ENCODE measurements at places on chromosomes 4 and X.

- DNase-seq, result no peak
Measured at GRCh38 chrX:46918434-46918833, 6.2 kb downstream of the JADE3 start.

- DNase-seq, result no peak
Measured at GRCh38 chrX:49848275-49848674, 19.2 kb downstream of the PAGE4 start.

GRCh38 chr4:165931741-165932140, 58.7 kb downstream of the TLL1 start:
- no peak for DNase-seq

DNA sequence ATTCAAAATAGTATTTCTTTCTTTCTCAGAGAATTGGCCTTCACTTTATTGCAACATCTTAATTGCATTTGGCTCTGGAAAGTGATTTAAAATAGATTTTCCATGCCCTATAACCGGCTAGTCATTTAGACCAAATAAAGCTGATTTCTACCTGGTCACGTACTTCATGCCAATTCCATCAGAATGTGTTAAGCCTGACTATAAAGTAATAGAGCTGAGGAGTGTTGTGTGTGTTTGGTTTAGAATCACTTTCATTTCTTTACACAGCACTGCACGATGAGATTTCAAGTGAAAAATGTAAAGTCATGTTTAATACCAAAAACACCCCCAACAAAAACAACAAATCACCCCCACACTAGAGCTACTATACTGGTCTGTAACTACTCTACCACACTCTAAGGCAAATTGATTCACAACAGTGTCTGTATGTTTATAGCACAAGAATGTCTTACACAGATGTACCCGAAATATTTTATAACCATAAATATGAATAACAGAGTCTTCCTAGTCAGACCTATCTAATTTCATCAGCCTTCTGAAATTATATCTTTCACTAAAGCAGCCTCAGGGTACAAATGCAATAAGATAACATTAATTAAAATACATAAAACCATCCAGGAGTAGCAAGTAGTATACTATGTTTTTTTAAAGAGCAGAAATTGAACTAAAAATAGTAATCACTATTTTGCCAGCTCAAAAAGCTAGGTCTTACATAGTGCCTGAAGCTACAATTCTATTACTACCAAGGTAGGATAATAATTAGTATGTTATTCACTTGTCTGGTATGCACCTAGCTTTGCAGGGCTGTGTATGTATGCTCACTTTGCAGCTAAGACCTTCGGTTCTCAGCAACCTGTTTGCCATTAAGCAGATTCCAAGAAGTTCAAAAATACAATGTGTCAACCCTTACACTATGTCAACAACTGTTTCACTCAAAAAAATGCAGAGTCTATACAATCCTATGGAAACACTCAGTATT, 28.4 kb downstream of the APBB2 start:
- no peak for DNase-seq

DNA sequence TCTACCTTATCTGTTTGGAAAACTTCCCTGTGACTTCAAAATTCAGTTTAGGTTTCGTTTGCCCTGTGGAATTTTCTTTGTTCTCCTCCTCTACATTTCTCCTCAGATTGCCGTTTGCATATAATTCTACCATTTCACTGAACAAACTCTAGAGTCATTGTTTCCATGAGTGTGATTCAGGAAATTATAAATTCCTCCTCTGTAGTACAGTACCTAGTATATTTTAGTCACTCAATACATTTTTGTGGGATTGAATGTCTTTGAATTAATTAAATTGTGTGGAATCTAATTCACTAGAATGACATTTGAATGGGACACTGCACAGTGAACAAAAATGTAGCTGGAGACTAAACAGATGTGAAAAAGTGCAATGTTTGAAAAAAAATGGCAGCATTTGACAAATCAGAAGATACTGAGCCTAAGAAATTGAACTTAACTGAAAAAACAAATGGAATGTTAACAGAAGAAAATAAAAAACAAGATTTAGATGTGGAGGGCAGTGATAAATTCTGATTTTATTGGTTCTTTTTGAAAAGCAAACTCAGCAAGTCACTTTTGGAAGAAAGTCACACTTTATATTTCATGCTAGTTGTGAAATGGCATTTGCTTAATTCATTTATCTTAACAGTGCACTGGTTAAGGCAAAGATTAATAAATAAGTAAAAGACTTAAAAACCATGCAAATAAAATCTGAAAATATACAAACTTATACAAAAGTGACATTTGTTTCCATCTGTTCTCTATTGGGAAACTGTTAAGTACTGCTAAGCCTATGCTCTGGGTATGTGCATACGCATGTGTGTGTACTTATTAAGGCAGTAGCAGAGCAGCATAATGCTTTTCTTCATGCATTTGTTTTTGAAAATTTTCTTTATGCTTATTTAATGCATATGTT, 512.3 kb downstream of the FAT4 start:
- no peak for DNase-seq

DNA sequence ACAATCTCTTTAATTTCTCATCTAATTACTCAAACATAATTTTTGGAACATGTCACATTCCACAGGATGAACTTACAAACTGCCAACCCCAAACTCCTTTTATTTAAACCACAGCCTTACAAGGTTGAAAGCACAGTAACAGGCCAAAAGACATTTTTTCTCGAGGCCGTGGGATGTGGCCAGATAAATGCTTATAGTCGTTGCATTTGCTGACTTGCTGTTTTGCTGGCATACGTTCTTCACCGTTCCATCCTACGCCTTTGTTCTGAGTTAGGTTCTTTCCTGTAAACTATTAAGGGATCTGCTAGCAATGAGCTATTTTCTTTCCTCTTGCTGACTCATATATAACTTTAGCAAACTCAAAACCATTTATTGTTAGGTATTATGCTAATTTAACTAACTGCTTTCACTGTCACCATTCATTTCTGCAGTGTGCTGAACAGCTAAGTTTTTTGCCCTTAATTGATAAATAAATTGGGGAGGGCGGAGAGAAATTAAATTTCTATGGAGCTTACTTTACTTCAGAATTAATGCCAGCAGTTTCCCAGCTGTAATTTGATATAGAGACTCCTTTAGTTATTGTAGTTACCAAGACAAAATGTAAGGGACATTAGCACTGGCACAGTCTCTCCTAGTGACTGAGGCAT, 135.1 kb upstream of the PACRGL start:
- no peak for DNase-seq

GRCh38 chr4:48636911-48637310, 143.2 kb downstream of the FRYL start:
- no peak for DNase-seq

DNA sequence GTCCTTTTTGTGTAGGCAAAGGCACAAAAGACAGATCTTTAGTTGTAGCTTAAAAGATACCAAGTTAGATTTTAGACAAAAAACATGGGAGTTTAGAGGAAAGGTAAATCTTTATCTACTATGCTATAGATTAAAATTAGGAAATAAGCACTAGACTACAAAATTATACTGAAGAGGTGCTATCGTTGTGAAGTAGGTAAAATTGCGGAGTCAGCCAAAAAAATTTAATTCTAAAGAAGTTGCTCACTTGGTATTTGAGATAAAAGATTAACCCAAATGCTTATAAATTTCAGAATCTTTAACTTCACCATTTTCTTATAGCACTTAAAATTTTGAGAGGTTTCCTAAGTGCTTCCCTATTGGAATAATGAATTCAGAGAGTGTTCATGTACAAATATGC, 604.1 kb downstream of the GRXCR1 start:
- DNase-seq, result no peak

- no peak for DNase-seq
Measured at GRCh38 chrX:12002876-12003275, 135.4 kb upstream of the FRMPD4 start.

DNA sequence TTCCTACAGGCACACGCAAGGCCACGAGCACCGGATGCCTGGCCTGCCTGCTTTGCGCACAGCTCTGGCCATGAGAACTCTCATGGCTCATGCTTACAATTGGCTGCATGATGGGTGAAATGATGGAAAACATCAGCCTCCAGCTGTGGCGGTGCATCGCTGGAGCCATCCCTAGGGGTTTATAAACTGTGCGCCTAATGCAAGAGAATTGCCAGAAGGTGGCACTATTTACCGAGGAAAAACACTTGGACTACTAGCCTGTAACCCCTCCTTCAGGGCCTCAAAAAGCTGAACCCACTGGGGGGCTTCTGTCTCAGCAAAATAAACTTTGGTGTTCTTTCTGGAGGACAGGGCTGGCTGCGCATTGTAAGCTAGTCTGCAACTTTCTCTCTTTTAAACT, 51.9 kb downstream of the PHKA2 start:
- DNase-seq, result no peak

- no peak for DNase-seq
Measured at GRCh38 chr4:175767150-175767549, 44.9 kb downstream of the GPM6A start.

DNA sequence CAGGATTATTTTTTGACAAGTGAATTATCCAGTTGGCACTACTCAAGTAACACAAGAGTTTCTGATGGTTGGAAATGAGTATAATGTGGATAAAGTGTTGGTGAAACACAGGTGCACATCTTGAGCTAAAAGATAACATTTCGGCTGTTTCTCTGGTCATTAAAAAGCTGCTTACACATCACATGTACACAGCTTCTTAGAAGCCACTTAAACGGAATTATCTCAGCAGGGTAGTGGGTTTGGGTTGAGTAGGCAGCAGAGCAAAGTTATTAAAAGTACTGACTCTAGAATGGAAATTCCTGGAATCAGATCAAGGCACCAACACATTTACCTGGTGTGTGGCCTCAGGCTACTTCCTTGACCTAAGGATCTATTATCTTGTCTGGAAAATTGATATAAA, 55.4 kb upstream of the RASSF6 start:
- DNase-seq, result no peak

- DNase-seq, result no peak
Measured at GRCh38 chrX:111100191-111100590, 4.2 kb downstream of the PAK3 start.

DNA sequence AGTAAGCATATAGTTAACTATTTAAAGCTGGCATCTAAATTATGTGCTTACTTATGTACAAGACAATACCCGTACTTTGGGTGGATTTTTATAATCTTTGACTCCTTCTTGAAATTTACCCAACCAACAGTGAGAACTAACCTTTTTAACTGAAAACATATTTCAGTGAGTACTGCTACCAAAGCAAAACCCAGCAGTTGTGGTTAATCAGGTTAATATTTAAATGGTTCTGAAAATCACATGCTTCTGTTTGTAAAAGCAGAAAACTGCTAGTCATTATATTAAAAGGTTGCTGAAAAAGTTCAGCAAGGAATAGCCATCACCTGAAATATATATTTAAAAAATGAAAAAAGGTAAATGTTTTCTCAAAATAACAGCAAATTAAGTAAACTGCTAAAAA, 20.0 kb downstream of the UBE2D3 start:
- no peak for DNase-seq

GRCh38 chrX:48893556-48894348, 3.8 kb downstream of the TIMM17B start:
- DNase-seq, result no peak

DNA sequence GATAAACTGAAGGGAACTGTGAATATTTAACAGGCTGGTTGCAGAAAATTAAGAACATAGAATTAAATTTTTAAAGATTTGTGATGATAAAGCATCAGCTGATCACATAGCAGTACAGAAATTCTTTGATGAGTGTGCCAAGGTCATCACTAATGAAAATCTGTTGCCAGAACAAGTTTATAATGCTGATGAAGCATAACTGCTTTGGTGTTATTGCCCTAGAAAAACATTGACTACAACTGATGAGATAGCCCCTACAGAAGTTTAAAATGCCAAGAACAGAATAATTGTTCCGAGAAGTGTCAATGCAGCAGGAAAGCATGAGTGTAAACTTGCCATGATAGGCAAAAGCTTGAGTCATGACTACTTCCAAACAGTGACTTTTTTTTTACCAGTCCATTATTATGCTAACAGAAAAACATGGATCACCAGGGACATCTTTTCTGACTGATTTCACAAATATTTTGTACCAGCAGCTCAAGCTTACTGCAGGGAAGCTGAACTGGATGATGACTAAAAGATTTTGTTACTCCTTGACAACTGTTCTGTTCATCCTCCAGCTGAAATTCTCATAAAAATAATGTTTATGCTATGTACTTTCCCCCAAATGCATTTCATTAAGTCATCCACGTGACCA, 1136.6 kb downstream of the FAT4 start:
- no peak for DNase-seq

DNA sequence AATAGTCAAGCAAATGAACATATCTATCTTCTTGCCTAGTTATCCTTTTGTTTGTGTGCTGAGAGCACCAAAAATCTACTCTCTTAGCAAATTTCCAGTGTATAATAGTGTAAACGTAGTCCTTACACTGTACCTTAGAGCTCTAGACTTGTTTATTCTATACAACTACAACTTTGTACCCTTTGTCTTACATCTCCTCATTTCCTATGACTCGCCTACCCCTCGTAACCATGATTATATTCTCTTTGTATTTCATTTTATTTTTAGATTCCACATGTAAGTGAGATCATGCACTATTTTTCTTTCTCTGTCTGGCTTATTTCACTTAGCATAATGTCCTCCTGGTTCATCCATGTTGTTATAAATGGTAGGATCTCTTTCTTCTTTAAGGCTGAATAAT, 37.6 kb downstream of the MAGEB5 start:
- DNase-seq, result no peak

- DNase-seq, result peak; percentile 71
Measured at GRCh38 chr4:153084980-153085630, 119.1 kb upstream of the TRIM2 start.

DNA sequence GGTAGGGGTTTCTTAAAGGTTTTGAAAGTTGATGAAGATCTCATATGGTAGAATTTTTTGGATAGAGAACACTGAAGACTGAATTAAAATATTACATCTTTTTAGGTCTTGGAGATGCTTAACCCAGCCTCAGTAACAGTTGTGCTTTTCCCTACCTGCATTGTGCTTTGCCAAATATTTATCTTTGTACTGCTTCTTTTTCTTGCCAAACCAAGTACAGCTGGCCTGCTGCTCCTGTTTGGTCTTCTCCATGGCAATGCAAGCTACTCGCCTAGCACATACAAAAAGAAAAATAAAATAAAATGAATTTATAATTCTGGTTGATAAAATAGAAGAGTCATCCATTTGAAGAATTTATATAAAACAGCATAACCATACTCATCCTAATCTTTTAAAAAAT, 95.4 kb downstream of the NYX start:
- DNase-seq, result no peak
